Omental fat pad (tissue), 4 donors: ENCODE measurements at places on chromosomes 7 and 10.

DNA sequence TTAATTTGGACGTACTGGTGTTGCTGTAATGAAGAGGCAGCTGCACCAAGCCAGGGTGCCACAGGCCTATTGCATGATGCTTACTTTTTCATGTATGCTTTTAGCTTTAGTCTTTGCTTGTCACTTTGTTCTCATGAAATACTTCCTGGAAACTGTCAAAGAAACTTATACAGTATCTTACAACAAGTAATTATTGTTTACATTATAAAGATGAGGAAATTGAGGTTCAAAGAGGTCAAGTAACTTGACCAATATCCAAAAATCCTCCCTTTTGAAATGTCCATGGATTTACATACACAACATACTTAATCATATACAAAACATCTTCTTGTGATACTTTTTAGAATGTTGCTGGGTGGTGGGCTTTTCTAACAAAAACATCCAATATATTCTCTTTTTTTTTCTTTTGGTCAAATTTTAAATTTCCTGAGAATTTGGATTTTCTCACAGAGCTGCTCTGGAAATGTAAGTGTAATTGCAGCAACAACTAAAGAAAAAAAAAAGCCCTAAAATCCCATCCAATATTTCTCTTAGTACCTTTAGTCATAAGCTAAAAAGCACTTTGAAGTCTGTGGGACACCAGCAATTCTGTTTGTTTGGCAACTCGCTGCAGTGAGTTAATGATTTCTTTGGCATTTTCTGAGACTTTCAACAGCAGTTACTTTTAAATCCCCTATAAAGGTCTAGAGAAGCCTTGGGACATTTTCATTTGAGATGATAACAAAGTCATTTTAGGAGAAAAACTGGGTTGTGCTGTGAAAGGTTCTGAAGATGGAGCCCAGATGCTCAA lies 500.6 kb upstream of the IGFBP3 start:
- DNase-seq: no peak

GRCh38 chr7:51198654-51199053 lies 118.0 kb downstream of the COBL start:
- DNase-seq: no peak

DNA sequence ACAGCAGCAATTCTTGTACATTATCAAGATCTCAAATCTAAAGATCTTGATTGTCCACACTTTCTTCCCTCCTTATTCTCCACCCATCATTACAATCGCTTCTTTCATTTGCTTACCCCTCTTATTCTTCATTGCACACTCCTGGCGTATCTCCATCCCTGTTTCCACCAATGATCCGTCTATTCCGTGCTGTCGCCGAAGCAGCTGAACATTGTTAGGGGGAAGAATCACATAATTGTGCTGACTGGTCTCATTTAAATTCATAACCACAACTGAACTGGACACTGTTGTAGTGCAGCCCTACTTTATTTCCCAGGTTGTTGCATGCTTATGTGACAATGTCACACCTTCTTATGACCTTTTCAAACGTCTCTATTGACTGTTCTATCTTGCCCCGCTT lies 18.9 kb upstream of the NRP1 start:
- no peak for DNase-seq

GRCh38 chr7:54111814-54112511 lies 430.2 kb upstream of the VSTM2A start:
- no peak for DNase-seq

DNA sequence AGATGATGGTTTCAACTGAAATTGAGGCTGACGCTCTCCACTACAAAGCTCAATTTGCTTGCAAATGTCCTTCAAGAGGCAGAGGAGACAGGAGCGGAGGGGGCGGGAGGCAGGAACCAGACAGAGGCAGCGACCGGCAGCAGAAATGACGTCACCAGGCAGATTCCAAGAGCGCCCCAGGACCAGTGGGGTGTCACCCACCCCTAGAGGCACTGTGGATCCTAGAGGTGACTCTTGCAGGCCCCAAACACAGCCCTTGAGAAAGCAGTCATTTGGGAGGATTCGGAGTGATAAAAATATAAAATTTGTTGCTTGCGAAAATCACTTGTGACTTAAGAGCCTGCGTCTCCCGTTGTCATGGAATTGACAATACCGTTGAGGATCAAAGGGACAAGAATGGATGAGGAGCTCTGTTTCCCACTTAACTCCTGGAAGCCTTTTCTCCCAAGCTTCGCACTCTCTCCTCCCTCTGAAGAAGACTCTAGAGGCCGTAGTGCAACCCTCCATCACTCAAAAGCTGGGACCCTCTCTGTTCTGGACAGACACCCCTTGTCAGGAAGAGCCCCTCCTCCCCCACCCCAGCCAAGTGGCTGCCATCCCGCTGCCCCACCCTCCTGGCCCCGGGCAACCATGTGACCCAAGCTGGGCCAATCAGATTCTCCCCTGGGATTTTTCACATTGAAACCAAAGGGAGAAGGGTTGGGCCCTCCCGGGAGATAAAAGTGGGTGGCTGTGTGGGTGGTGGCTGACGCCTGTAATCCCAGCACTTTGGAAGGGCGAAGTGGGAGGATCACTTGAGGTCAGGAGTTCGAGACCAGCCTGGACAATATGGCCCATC lies 16.3 kb upstream of the SLC29A4 start:
- no peak for DNase-seq

GRCh38 chr7:138665249-138665648 lies 35.9 kb downstream of the SVOPL start:
- no peak for DNase-seq

DNA sequence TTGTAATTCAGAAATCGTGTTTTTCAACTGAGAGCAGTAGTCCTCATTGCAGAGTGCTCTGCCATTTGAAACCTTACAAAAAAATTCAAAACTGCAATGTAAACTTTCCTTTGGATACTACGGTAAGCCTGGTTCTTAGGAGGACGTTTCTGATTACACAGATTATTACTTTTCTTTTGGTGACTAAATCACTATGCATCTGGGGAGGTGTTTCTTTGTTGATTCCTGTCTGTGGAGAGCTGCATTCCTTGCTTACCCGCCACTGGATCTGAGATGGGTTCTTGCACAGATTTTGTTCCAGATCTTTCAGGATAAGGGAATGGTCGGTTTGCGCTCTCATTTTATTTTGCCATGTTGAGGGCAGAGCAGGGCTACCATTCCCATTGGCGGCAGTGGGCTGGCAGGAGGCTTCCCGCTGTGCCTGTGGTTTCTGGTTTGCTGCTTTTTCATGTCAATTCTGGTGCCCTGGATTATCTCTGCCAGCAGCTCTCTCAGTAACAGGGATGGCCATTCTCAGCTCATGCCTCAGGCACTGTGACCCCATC lies 485.1 kb downstream of the GLRX3 start:
- no peak for DNase-seq

DNA sequence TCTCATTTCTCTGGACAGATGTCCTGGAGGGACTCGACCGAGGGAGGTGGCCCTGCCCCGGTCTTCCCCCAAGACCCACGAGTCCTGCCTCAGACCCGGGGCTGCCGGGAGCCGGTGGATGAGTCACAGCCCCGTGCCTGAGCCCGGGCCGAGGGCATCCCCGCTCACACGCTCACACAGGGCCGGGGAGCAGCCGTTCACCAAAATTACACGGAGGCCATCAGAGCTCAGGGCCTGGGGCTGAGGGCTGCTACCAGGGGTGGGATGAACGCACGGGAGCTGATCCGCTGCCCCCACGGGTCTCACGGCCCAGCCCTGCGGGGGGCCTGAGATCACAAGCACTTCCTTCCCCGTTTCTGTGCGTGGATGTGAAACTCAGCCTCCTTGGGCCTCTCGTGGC lies 17.5 kb downstream of the FAM20C start:
- no peak for DNase-seq

DNA sequence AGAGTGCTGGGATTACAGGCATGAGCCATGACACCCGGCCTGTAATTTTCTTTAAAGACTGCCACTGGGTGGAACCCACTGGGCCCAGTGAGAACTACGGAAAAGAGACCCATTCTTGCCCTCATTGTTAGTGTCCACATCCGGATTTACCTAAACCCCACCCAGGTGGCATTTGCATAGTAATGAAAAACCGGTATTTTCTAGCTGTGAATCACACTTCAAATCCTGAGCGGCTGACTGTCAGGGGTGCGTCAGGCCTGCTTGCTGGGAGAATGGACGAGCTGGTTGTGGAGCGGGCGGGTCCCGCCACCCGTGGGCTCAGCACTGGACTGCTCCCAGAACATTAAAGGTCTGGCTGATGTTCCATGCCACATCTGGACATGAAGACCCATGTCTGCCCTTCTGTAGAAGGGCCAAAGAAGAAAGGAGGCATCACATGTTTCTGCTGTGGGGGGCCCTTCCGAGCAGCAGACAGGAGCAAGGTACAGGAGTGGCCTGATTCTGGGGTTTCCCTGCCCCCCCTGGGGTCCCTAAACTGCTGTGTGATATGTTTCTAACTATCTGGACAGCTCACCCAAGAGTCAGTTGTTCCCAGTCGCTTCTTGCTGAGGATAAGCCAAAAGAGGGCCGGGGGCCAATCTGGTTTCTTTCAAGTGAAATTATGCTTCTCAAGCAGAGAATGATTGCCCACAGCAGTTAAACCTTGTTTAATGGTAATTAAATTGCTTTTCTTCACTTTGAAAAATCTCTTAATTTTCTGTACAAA lies 46.4 kb downstream of the KIAA1217 start:
- no peak for DNase-seq

DNA sequence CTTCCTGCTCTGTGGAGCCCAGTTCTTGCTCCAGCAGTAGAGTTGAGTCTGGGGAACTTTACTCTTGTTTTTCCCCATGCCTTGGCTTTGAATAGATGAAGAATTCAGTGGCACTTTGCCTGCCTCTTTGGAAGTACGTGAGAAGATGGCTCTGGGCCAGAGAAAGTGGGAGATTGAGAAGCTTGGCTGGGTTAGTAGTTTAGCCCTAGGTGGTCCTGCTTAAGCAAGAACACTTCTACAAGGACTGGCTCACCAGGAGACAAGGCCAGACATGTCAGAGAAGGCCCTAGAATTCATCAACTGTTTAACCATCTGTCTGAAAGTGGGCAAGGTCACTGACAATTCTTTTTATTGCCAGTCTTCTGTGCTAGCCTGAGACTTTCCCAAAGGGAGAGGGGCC lies 410.3 kb downstream of the TYW1 start:
- DNase-seq: no peak

DNA sequence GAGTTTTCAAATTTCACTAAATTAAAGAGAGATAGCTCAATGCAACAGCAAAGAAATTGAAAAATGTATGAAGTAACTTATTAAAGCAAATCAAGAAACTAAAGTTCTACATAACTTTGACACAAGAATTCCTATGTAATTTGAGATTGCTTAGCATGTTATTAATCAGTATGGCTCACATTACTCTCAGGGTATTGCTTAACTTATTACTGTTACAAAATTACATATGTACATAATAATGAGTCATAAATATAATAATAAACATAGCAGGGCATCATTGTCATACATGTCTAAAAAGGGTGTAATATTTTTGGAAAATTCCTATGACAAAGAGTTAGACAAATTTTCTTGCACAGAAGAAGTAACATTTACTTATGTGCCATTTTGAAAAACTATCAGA lies 75.0 kb downstream of the ZWINT start:
- no peak for DNase-seq

GRCh38 chr10:103661198-103661950 lies 167.9 kb downstream of the NEURL1 start:
- DNase-seq: no peak

GRCh38 chr10:131847241-131847783 lies 53.5 kb upstream of the PPP2R2D start:
- no peak for DNase-seq
